Ascending aorta (tissue), 2 donors: ENCODE measurements at places on chromosomes 7 and 10. TPM values are rescaled to one million over a fixed set of nuclear protein-coding genes. Genes with fewer than 3 reads are reported as not detected.

Gene TLX1
- total RNA-seq: not detected

Gene GTF2IRD1
- 7.5 TPM for total RNA-seq

Gene SPDYE8
- not detected for total RNA-seq

Gene SERPINE1
- 1,267 TPM for total RNA-seq

Gene RARRES2
- 144 TPM for total RNA-seq

Gene PGAM2
- not detected for total RNA-seq

Gene SPAM1
- total RNA-seq: not detected

Gene MMP21
- total RNA-seq: not detected

Gene GLI3
- 2.2 TPM for total RNA-seq

Gene C10orf67
- total RNA-seq: not detected

Gene MAPK8
- 7.7 TPM for total RNA-seq

Gene TRIM73
- total RNA-seq: 5.2 TPM

Gene MMRN2
- total RNA-seq: 282 TPM

Gene SSC4D
- total RNA-seq: not detected

Gene ZWINT
- not detected for total RNA-seq

Gene SIRT1
- 7.6 TPM for total RNA-seq

Gene CTTNBP2
- total RNA-seq: 3.0 TPM

Gene FMC1
- total RNA-seq: not detected

Gene CPXM2
- total RNA-seq: 125 TPM

Gene CHAT
- not detected for total RNA-seq

Gene TMEM139
- total RNA-seq: 11.5 TPM

Gene NKX2-3
- total RNA-seq: not detected

Gene NODAL
- not detected for total RNA-seq

Gene FXYD4
- not detected for total RNA-seq

Gene MRLN
- not detected for total RNA-seq

Gene SPDYE11
- not detected for total RNA-seq

Gene PMS2
- 13.2 TPM for total RNA-seq

Gene PAPOLB
- total RNA-seq: not detected

Gene EGR2
- 11.9 TPM for total RNA-seq
